Mesothelial cell of epicardium (in vitro differentiated cells): ENCODE measurements at places on chromosomes 16 and 17. TPM values are rescaled to one million over a fixed set of nuclear protein-coding genes. Genes with fewer than 3 reads are reported as not detected.

- peak overlapping the region; percentile 45 for H3K27ac ChIP-seq
- no peak for DNase-seq
- peaks cover 6% of the 10 kb centered on the region for H3K4me1 ChIP-seq
- H3K36me3 ChIP-seq, result peaks cover 45% of the 10 kb centered on the region
- H3K27me3 ChIP-seq, result no peaks in the 10 kb centered on the region
These were observed 38.6 kb downstream of the LITAFD start for GRCh38 chr16:8920645-8921346.

GRCh38 chr16:86942151-86943051 lies 364.1 kb downstream of the FOXL1 start:
- no peak overlapping the region for H3K27ac ChIP-seq
- DNase-seq, result no peak
- peaks cover 5% of the 10 kb centered on the region for H3K36me3 ChIP-seq
- peaks cover 26% of the 10 kb centered on the region for H3K4me1 ChIP-seq

GRCh38 chr17:8122422-8122923 lies 1.4 kb downstream of the HES7 start:
- H3K36me3 ChIP-seq, result no peaks in the 10 kb centered on the region
- peaks cover 73% of the 10 kb centered on the region for H3K27me3 ChIP-seq
- peak overlapping the region; percentile 78 for H3K4me3 ChIP-seq
- H3K4me1 ChIP-seq, result peaks cover 58% of the 10 kb centered on the region

The CTRB1 gene
- not detected in 3 replicates for total RNA-seq

The EPOP gene
- 3.7 to 4.0 TPM (median 3.8 TPM) in 3 replicates for total RNA-seq
